ENCODE measurements at places on chromosomes 2 and 18.

DNA sequence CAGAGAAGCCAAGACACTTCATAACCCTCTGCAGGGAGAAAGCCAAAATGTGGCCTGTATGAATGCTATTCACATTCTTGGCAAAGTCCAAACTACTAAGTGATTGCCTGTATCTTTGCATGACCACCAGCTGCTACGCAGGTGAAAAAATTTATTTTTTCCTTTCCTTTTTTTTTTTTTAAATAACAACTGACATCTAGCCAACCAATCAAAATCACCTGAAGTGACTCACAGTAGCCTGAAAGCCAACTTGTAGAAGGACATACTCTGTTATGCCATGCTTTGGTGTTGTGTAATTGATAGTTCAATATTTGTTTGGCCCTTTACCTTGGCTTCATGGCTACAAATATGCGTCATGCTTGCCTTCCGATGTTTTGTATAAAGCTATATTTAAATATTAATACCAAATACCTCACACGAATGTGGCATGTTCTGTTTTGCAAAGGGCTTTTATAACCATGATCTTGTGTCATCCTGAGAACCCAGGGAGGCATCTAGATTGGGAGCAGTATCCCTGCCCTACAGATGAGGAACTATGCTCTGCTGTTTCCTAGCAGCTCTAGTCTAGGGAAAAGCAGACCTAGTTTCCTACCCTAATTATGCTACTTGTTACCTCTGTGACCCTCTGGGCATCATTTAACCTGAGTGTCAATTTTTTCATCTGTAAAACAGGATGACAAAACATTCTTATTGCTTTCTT, 102.1 kb downstream of the MYOM1 start:
- no peak for DNase-seq

DNA sequence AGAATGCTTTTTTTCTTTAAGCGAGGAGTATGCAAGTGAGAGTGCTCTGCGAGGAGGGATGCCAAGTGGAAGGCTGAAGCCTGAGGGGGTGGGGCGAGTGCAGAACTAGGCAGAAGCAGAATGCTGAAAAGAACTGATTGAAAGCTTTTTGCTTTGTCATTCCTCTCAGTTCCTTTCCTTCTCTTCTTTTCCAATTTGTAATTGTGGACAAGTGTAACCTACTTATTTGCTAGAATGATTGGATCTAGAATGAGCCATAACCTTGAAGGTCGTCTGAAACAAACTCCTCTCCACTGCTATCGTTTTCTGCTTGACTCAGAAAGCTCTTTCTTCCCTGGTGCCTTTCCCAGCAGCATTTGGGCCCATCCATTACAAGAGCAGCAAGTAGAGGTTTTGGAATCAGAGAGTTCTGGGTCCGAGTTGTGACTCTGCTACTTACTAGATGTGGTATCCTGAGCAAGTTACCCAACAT, 115.3 kb downstream of the METTL8 start:
- no peak for DNase-seq

DNA sequence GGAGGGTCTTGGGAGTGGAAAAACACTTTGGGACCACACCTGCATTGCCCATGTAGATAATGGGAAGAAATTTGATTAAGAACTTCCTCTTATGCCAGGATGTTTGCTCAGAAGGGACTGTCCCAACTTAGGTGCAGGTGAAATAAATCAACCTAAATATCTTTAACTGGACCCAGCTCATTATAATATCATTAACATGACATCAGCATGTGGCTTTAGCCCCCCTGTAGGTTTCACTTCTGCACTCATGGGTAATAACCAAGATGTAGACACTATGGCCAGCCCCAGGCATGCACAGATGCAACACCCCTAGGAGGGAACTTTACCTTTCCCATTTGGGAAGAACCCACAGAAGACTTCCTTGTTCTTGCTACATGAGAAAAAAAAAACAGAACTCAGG, 227.4 kb upstream of the ZNF804A start:
- DNase-seq: peak; percentile 4

GRCh38 chr18:76491776-76492668, 3.0 kb downstream of the ZNF516 start:
- DNase-seq: no peak

DNA sequence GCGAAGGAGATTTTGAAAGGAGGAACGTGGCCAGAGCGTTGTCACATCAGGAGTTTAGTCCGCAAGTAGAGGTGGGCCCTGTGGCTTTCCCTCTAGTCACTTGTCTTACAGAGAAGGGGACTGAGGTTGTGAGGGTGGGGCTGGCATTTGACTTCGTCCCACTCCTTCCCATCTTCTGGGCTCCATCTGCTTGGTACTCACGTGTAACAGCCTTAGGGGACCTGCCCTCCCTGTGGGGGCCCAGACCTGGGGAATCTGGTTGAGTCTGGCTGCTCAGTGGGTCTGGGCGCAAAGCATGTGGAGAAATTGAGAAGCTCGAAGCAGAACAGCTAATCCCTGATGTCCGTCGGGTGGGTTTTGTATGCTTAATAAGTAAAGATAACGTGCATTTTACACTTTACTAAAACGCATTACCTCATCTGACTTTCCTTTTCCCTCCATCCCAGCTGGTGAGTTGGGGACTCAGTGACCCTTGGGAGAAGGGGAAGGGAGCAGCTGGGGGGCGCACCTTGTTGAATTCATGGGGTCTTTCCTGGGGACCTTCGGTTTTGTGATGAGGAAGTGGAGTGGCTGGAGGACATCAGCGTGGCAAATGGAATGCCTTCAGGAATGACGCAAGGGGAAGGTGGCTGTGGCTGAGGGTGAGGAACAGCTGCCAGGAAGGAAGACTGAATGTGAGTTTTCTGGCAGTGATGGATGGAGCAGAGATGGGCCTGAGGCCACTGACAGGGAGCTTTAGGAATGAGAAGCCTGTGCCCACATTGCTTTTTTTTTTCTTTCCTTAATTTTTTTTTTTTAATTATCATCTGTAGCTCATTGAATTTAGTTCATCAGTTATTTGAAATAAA, 44.8 kb downstream of the ASAP2 start:
- no peak for DNase-seq

DNA sequence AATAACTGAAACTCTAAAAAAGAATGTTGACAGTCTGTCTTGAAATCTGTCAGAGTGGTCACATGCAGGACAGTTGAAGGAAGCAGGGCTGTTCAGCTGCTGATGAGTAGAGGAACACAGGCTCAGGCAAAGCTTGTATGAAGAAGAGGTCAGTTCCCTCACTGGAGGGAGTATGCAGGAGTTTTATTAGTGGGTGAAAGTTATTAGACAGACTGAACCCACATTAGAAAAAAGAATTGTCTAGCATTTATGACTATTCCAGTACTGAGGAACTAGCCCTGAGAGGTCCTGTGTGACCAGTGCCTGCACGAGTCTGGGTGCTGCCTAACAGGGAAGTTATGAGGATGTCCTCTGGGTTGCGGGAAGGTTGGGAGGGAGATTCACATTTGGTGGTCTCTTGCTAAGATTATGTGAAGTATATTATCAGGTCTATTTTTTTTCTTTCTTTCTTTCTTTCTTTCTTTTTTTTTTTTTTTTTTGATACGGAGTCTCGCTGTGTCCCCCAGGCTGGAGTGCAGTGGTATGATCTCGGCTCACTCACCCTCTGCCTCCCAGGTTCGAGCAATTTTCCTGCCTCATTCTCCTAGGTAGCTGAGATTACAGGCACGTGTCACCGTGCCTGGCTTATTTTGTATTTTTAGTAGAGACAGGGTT, 9.6 kb downstream of the TET3 start:
- DNase-seq: no peak

GRCh38 chr2:159164457-159164911, 122.0 kb downstream of the WDSUB1 start:
- DNase-seq: no peak
